ENCODE measurements at places on chromosomes 7 and 10.

DNA sequence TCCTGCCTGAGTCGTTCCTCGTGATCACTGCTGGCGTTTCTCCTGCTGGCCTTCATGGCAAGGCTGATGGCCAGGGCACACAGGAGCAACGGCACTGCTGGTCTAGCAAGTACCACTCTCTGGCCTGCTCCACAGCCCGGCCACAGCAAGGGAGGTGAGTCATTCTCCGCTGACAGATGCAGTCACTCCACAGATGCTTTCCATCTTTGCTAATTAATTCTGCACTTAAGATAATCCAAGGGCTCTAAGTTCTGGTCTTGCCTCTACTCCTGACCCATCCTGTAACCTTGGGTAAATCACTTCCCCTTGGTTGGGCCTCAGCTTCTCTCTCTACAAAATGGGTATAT lies 244.4 kb downstream of the RPS24 start:
- no peaks in the 10 kb centered on the region for H3K4me1 ChIP-seq
- DNase-seq = no peak
- H3K4me3 ChIP-seq = no peak overlapping the region

GRCh38 chr7:115122388-115122787 lies 200.5 kb downstream of the MDFIC start:
- no peaks in the 10 kb centered on the region for H3K36me3 ChIP-seq
- no peak for DNase-seq
- no peak overlapping the region for H3K27ac ChIP-seq
- no peaks in the 10 kb centered on the region for H3K27me3 ChIP-seq

DNA sequence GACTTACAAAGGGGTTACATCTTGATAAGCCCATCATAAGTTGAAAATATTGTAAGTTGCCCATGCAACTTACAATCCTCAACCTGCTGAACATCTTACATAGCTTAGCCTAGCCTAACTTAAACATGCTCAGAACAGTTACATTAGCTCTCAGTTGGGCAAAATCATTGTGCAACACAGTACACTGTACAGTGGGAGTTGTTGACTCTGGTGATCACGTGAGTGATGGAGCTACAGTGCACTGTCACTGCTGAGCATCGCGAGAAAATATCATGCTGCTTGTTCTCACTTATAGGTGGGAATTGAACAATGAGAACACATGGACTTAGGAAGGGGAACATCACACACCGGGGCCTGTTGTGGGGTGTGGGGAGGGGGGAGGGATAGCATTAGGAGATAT lies 214.9 kb upstream of the ZMIZ1 start:
- no peaks in the 10 kb centered on the region for H3K27me3 ChIP-seq
- no peak overlapping the region for H3K27ac ChIP-seq
- no peak overlapping the region for H3K4me3 ChIP-seq
- no peak for DNase-seq
- no peaks in the 10 kb centered on the region for H3K36me3 ChIP-seq
- no peaks in the 10 kb centered on the region for H3K4me1 ChIP-seq

DNA sequence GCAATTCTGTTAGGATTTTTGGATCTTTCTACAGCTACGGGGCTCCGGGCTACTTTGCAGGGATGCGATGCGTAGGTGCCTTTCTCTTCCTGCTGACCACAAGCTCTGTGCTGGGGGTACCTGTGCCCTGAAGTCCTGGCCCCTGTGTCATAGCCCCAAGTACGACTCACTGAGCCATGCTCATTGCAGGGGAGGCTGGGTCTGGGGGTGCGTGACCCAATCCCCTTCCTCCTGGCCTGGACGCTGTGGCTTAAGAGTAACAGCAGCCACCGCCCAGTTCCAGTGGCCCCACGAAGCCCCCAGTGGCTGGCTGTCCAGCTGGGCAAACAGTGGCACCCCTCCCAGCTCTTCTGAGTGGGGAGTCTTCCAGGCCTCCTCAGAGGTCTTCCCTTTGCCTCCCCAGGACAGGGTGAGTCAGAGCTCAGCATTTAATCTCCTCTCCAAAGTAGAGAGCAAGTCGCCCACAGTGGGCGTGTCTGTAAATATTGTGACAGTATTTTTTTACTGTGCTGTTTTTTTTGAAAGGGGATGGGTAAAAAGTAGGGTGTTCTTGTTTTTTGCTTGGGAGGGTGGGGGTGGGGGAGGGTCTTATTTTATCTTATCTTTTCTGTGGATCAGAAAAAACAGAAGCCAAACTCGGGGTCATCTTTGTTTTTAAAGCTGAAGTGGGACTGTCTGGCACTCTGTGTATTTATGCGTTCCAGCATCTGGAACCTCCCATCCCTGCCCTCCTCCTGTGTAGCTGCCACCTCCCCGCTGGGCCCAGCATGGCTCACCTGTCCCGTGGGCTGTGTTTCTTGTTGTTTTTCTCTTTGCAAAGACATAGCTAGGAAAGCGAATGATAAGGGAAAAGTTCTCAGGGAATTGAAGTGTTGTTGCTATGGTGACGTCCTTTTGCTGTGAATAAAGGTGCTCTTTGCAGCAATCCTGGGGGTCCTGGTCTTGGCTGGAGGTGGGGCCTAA lies 8.2 kb downstream of the LFNG start:
- peak overlapping the region; percentile 39 for H3K4me3 ChIP-seq
- peaks cover 84% of the 10 kb centered on the region for H3K4me1 ChIP-seq
